ENCODE measurements at places on chromosomes 5 and 9. TPM values are rescaled to one million over a fixed set of nuclear protein-coding genes. Genes with fewer than 3 reads are reported as not detected.

- no peak for DNase-seq
Observed at GRCh38 chr9:4618700-4619099, 43.4 kb upstream of the PLPP6 start.

DNA sequence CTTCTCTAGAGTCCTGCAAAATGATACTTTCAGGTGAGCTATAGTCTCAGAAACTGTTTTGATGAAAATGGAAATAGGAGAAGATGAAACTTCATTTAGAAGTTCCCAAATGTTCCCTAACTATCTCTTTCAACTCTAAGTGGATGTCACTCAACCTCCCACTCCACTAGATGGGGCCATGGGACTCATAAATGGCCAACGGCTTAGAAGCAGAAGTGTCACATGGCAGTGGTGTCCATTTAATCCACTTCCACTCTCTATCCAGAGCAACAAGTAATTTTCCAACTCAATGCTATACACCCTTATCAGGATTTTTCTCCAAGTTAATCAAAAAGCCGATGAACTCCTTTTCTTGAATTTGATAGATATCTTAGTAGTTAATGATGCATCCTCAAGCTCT is 295.7 kb downstream of the EDIL3 start:
- no peak for DNase-seq

GRCh38 chr5:316210-317085 is 5.1 kb upstream of the AHRR start:
- DNase-seq: peak; percentile 32

- no peak for DNase-seq
Observed at GRCh38 chr5:142817949-142818431, 47.8 kb downstream of the ARHGAP26 start.

DNA sequence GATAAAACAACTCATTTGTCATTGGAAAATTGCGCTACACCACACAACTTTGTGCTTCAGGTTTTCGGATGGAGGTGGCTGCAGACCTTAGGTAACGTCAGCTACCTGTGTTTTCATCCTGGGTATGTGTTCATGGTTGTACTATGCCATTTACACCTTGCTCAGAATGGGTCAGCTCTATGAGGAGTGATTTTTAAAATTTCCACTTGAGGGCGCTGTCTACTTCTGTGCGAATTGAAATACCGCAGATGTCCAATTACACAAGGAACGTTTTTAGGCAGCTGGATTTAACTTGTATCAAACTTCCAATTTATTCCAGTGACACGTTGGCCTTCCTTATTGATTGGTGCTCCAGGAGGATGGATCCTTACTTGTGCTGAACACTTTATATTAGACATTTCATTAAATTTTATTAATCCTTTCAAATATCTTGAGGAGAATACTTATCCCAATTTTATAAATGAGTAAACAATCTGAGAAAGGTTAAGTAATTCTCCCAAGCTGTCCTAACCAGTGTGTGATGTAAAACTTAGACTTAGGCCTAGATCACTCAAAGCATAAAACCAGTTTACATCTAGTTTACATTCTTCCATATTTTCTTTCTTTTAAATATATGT is 23.4 kb downstream of the DMRTA1 start:
- peak; percentile 36 for DNase-seq

DNA sequence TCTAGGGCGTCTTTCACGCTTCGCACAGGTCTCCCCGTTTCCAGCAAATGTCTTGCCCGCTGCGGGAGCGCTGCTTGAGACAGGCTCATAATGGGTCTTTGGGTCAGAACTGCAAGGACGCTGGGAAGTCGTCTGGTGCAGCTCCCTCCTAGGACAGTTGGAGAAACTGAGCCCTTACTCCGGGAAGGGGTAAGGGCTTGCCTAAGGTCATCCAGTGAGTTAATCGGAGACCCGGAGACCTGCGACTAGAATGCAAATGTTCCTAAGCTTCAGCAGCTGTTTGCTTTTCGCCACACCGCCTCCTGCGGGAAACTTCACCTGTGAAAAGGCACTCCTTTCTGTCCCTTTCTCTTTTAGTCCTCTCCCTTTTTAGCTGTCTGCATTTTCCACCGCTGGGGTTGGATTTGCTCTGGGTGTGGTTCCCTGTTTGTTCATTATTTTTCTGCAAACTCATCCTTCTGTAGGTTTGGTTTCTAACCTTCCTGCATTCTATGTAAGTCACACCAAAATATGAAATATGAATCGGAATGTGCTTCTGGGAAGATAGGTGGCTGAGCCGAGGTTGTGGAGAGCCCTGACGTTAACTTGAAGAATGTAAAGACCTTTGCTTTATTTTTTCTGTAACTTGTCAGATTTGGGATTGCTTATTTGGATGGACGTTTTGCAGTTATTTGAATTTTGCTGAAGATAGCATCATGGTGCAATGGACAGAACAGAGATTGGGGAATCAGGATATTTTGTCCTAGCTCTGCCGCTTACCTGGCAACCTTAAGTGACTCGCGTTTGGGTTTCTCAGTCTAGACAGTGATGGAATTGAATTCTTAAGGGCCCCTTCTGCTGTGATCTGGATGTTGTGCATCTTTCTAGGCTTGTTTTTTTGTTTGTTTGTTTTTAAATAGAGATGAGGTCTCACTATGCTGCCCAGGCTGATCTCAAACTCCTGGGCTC is 909 bp downstream of the SLC36A1 start:
- peak; percentile 53 for DNase-seq

DNA sequence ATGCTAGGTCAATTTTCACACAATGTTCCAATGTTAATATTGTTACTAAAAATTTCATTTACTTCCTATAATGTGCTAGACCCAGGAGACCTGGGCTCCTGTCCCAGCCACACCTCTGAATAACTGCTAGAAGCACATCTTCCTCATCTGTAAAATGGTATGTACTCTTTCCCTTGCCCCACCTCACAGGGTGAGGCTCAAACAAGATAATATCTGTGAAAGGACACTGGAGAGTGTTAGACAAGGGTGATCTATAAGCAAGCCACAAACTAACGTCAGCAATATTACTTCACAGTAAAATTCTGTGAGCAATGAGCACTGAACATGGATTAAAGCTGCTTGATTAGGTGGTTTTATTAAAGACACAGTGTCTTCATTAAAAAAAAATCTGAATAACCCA is 186.4 kb downstream of the EPB41L4A start:
- DNase-seq: no peak

DNA sequence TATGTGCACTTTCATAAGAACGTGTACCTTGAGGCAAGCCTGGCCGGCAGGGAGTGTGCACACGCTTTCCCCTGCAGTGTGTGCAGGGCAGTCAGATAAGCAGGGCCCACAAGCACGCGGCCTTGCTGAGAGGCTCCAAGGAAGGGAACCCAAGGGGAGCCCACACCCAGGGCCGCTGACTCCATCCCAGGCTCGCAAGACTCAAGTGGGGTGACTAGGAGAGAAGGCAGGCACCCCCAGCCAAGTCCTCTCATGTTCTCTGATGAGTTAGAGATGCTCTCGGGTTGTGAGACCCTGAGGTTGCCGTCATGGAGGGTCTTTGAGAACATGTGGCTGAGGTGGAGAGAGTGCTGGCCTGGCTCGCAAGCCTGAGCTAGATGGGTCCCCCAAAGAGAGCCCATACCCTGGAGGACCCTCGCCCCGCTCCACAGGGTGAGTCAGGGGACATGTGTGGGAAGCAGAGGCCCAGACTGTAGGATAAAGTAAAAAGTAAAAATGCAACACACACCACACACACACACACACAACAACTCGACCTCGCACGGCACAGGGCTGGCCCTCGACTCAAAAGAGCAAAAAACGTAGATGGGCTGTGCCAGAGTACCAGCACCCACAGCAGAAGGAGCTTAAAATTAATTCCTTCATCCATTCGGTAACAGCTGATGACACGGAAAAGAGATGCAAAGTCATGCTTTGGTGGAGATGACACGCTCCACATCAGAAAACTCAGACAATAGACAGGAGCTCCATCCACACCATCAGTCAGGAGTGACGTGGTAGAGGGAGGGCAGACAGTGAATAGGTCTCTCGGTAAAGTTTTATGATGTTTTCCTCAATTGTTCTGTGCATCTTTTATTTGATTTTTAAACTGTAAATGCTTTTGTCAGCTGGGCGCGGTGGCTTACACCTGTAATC is 54.8 kb upstream of the NKD2 start:
- DNase-seq: no peak

- DNase-seq: no peak
Observed at GRCh38 chr5:171433352-171433698, 13.9 kb downstream of the FGF18 start.

GRCh38 chr5:173341961-173342430 is 13.8 kb upstream of the STC2 start:
- no peak for DNase-seq

GRCh38 chr5:66826263-66826662 is 230.1 kb downstream of the MAST4 start:
- DNase-seq: no peak

- no peak for DNase-seq
Observed at GRCh38 chr5:38847559-38848347, 1.9 kb downstream of the OSMR start.

- no peak for DNase-seq
Observed at GRCh38 chr5:584216-584615, 27.9 kb upstream of the CEP72 start.

DNA sequence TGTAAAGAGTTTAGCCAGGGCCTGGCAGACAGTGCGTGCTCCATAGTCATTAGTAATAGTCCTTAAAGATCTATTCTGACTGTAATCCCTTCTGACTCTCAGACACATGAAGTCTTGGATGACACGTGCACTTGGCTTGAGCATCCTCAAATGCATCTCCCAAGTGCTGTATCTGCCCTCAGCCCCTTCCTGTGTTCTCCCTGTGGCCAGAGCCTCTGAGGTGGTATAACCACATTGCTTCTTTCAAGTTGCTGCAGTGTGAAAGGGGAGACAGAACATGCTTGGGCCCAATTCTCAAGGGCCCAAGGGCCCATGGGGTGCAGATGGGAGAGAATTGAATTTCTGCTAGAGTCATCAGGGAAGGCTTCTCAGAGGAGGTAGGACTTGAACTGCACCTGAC is 30.1 kb upstream of the HAND1 start:
- no peak for DNase-seq

DNA sequence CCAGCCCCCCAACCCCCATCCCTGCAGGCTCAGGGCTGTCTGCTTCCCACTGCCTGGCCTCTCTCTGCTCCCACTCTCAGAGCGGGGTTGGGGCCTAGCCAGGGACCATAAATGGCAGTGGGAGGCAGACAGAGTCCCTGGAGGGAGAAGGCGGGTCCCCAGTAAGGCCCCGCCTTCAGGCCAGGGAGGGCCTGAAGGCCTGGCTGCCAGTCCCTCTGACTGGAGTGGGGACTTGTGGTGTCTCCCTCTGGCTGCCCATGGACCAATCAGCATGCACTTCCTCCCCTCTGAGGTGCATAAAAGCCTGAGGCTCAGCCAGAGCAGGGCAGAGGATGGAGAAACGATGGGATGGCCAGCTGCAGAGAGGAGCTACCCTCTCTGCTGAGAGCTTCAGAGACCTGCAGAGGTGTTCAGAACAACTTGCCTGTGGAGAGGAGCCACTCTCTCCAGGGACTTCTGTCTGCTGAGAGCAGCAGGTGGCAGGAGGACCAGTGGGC is 2.7 kb upstream of the BTNL9 start:
- DNase-seq: no peak

- no peak for DNase-seq
Observed at GRCh38 chr5:2886531-2886930, 135.1 kb upstream of the IRX2 start.

DNA sequence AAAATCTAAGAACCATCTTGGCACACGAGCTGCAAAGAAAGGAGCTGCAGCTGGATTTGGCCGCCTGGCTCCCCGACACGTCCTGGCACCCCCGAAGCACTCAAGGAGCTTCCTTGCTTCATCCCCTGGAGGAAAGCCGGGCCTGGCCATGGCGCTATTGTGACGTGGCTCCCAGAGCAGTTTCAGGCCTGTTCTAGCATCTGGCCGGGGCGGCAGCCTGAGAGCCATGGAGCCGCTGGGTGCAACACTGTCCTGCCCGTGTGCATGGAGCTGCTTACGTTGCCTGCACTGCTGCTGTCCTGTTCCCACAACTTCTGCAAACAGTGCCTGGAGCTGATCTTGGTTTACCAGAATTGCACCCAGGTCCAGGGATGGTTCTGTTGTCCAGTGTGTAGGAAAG is 63.5 kb downstream of the PTPDC1 start:
- DNase-seq: no peak

The GTF2H2C gene
- total RNA-seq: 52.9 TPM

The TLX3 gene
- not detected for total RNA-seq

The LECT2 gene
- total RNA-seq: 0.70 TPM

The SMIM33 gene
- not detected for total RNA-seq

All from Caco-2 (cell line).